ENCODE measurements at places on chromosomes 11 and 22.

DNA sequence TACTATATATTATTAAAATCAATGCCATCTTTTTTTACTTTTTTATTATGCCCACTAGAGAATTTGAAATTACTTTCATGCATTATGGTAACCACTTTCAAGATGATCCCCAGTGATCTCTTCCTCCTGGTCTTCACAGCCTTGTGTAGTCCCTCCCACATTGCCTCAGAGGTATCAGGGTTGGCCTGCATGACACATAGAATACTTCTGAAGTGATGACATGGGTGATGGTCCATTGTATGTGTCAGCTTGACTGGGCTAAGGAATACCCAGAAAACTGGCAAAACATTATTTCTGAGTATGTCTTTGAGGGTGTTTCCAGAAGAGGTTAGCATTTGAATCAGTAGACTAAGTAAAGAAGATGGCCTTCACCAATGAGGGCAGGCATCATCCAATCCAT lies 14.2 kb upstream of the ISX start:
- DNase-seq: no peak

GRCh38 chr11:59144096-59144495 lies 1.4 kb downstream of the FAM111A start:
- no peak for DNase-seq

DNA sequence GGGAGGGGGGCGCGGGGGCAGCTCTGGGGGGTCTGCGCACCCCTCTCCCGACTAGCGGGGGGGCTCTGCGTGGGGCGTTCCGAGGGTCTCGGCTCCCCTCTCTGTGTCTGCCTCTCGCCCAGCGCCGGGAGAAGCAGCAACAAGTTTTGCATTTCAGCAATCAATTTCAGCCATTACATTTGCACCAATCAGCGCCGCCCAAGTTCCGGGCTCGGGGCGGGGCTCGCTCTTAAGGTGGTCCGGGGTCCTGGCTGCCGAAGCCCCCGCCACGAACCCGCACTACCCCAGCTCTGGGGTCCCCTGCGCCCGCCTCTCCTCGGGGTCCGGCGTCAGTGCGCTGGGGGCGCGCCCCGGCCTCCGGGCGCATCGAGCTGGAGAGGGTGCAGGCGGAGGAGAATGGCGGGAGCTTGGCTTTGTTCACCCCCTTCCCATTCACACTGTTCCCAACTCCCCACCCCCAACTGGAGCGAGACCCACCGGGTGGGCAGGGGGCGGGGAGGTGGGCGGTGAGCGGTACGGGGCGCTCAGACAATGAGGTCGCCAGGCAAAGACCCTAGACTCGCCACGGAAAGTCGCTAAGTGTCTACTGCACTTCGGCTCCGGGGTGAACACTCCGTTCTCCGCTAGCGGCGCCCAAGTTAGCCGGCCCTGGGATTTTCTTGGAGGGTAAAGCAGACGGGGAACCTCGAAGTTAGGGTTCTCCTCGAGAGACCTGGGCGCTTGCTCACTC lies at the start of gene MN1:
TSS of gene MN1 (minus strand) at position 141 of the 730 bp plus-strand sequence. CDS start 1,213 bp downstream, outside the sequence.
- DNase-seq: no peak

- no peak for DNase-seq
Measured at GRCh38 chr11:94700622-94701021, 67.5 kb upstream of the AMOTL1 start.

GRCh38 chr11:70568035-70568813 lies 169.9 kb downstream of the CTTN start:
- DNase-seq: peak; percentile 42

DNA sequence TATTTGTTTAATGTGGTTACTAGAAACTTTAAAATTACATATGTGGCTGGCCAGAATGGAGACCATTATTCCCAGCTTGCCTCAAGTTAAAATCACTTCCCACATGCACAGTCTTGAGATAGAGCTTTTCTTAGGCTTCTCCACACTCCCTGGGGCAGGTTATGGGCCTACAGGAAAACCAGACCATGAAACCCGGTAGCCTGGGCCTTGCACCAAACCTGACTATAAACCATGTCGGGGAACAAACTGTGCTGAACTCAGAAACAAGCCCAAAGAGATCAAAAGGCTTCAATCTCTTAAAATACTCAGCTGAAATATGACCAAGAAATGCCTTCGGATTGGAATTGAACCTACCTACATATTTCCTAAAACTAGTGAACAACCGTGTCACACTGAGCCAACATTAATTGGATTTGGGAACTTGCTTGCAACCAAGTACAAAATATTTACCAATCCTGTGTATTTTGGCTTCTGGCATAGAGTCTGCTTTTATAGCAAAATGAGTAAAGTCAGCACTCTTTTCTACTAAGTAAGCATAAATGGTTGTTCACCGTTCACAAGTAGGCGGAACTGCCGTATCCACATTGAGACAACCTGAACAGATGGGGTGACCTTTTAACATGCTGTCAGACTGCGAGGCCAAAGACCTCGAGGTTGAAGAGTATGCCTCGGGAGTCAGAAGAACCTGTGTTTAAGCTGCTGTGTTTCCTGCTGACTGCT lies 199.5 kb downstream of the FAM76B start:
- DNase-seq: no peak

DNA sequence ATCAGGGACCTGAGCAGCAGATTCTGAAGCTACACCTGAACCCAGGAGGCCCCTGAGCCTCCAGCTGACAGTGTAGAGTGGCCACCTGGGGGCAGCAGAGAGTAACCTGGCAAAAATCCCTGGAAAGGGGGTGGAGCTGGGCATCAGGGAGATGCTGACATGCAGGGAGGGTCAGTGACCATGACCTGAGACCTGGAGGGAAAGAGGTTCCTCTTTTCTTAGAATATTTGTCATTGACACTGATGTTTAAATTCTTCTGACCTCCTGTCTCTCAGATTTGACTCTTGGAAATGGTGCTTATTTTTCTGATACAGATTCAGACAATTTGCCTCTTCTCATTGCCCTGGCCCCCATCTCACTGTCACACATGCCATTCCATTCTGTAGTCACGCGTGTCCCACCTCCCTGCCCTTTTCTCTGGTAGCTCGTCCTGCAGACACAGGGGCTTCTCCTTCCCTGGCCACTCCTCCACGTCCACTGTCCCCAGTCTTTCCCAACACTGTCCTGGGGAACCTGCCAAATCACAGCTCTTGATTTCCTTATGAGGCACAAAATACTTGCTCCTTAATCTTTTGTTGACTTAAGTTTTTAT lies 117.2 kb upstream of the IGLL5 start:
- DNase-seq: no peak

DNA sequence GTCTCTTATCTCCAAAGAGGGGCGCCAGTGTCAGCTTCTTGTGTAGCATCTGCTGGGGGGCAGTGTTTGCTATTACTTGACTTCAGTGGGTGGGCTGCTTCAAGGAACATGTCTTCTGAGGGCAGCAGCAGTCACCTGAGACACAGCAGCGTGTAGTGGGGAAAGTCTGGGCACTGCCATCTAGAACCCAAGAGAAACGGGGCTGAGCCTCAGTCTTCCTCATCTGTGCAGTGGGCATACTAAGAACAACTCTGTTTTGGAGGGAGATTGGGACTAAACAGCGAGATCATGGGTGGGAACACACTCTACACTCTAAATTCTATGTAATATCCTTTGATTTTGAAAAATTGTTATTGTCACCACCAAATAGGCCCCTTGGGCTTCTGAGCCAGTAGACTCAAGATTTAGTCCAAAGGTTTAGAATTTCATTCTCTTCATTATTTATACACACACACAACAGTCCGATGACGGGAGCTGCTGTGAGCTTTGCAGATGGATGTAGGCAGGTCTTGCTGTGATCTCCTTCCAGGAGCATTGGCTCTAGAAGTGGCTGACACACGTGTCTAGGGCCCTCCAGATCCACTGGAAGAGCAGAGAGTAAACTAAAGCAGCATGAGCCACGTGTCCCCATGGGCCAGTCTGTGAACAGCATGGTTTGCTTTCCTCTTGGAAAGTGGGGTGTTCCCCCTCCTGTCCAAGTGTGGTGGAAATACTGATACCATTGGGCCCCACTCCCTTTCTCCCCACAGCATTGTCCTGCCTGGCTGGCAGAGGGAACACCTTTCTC lies 51.8 kb downstream of the TRAF6 start:
- no peak for DNase-seq

GRCh38 chr22:47369020-47369419 lies 606.6 kb downstream of the TBC1D22A start:
- no peak for DNase-seq

GRCh38 chr11:662689-663274 lies 25.7 kb downstream of the DRD4 start:
- no peak for DNase-seq

DNA sequence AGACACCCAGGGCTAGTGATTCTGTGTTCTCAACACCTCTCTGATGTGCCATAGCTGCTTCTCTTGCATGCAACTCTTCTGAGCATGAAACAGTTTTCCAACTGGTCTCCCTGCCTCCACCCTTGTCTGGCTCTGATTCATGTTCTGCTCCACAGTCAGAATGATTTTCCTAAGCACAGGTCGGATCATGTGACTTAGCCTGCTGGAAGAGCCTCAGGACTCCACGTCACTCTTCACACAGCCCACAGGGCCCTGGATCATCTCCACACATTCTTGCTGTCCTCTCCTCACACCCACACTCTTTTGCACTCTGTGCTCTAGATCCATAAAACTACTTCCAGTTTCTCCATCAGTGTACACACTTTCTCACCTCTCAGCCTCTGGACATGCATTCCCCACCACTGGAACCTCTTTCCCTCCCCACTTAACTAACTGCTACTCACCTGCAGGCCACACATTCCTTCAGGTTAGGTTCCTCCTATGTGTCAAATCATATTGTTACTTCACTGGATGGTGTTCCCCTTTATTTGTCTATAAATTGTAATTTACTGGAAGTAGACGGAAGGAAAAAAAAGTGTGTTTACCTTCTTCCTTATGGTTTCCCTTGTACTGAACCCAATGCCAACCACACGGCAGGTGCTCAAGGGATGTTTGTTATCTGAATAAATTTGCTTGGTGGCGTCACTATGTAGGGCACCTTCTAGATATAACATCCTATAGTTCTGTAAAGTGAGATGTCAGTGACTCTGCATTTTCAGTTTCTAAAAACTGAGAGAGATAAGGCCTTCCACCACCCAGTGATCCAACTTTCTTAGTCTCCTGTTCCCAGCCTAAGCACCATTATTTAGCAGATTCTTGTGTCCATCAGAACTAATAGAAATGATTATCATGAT lies 133.7 kb downstream of the ETS1 start:
- no peak for DNase-seq

GRCh38 chr11:12505183-12505582 lies 127.8 kb downstream of the PARVA start:
- DNase-seq: no peak

DNA sequence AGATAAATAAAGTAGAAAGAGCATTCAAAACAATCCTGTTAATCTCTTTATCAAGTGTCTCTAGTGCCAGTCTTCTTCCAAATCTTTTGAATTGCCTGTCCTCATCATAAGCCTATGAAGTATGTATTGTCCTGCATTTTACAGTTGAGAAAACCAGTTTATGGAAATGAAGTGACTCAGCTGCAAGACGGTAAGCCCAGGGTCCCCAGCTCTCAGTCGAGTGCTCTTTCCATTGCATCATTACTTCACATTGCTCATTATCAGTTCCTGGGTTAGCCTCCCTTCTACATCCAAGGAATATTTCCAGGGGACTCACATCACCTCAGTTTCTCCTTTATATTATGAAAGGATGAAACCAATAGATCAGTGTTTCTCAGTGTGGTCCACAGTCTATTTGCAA lies 9.1 kb upstream of the P4HA3 start:
- DNase-seq: no peak

DNA sequence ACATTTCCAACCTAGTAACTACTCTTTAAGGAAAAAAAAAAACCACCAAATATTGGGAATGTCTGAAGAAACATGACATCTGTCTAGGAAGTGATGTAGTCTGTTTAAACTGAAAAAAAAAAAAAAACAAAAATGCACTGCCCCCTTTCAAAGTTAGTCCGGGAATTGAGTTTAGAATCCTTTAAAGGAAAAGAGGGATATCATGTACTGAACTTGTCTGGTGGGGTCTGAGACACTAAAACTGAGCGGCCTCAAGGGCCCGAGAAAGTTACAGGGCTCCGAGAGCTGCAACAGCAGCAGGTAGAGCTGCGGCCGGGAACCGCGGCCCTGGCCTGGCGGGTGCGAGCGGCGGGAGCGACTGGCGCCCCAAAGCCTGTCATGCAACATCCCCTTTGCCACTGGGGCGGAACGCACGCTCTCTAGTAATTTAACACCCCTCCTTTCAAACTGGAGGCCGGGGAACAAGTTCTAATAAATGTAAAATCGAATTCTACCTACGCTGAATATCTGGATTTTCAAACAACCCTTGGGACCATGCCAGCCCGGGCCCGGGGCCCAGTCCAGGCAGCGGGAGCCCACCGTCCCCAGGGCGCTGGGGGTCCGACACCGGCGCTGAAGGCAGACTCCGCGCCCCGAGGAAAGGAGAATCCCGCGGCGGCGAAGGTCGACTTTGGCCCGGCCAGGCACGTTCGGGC lies 736 bp downstream of the RDX start:
- DNase-seq: no peak

GRCh38 chr22:44941207-44941606 lies 68.6 kb downstream of the PHF21B start:
- DNase-seq: no peak

DNA sequence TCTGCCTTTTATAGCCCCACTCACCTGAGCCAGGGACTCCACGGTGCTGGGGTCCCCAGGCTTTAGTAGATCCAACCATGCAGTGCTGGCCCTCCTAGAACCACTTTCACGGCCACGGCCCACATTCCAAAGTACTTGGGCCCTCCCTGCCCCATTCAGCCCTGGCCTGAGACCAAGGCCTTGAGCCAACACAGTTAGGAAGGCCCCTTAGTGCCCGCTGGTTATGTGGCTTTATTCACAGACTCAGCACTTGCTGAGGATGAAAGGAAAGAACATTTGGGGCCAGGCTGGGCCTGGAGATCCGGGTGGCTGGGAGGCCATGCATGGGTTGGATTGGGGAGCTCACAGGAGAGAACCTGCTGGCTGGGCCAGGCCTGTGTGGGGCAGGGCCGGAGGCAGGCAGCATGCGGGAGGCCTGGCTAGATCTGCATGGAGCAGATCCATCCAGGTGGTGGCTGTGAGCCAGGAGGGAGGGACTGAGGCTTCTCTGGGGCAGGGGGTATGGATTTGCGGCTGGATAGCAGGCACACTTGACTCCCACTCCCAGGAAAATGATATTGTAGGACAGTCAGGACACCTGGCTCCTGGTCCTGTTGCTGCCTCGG lies 12.6 kb downstream of the CHRM1 start:
- no peak for DNase-seq

DNA sequence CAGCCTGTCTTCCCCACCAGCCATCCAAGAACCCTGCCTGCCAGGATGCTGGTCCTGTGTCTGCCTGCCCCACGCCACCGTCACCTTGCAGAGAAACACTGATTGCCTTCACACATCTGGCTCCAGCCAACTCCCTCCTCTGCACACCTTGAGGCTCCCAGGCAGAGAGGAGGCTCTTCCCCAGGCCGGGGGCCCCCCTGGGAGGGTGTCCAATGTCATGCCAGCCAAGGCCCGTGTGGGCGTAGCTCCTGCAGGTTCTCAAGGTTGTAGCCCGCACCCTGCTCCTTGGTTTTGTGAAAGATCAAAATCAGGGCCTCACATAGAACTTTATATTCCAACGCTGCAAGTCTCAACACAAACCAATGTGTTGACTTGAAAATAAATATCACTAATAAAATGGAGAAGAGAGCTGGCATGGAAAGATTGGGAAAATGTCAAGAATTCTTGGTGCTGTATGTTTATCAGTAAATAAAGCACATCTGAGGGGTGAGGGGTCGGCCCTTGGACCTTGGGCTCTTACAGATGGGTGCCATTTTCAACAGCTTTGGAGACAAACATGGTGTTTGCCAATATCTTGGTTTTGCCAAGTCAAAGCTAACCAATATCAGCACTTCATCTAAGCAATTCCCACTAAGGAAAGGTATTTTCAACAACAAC lies 6.7 kb upstream of the PPARA start:
- DNase-seq: no peak
